CD4-positive, alpha-beta T cell treated with Interleukin-2 at 100 ng/mL for 4 hours (primary cell): ENCODE measurements at places on chromosomes 1 and 21.
A peak's percentile ranks its signal among the peaks of the same experiment; 100 is the strongest.

- no peak for DNase-seq
Observed at GRCh38 chr1:160731990-160732389, 7.1 kb upstream of the SLAMF7 start.

DNA sequence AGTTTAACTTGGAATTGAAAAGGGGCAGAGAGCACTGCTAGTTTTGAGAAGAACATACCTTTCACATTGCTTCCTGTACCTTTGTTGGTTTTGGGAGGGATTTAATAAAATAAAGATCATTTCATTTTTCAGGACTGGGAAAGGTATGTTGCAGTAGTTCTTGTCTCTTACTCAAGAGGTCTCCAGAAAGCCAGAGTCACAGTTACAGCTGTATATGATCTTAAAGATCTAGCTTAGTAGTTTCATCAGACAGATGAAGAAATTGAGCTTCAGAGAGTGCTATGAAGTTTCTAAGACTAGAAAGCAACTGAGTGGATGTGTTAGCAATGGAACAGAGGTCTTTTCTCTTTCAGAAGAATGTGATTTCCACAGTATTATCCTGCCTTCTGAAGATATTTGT lies 1.0 kb downstream of the OR10K2 start:
- DNase-seq, result no peak

DNA sequence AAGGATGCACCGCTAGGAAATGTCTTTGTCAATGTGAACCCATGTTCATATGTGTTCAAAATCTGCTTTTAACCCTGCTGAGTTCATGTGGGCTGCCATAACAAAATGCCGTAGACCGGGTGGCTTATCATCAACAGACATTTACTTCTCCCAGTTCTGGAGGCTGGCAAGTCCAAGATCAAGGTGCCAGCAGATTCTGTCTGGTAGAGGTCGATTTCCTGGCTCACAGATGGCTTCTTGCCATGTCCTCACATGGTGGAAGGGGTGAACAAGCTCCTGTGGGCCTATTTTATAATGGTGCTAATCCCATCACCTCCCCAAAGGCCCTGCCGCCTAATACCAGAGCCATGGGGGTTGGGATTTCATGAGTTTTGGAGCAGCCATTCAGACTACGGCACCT lies 4.6 kb upstream of the CDCP2 start:
- no peak for DNase-seq

- DNase-seq, result no peak
Observed at GRCh38 chr1:119004129-119004527, 16.0 kb upstream of the TBX15 start.

DNA sequence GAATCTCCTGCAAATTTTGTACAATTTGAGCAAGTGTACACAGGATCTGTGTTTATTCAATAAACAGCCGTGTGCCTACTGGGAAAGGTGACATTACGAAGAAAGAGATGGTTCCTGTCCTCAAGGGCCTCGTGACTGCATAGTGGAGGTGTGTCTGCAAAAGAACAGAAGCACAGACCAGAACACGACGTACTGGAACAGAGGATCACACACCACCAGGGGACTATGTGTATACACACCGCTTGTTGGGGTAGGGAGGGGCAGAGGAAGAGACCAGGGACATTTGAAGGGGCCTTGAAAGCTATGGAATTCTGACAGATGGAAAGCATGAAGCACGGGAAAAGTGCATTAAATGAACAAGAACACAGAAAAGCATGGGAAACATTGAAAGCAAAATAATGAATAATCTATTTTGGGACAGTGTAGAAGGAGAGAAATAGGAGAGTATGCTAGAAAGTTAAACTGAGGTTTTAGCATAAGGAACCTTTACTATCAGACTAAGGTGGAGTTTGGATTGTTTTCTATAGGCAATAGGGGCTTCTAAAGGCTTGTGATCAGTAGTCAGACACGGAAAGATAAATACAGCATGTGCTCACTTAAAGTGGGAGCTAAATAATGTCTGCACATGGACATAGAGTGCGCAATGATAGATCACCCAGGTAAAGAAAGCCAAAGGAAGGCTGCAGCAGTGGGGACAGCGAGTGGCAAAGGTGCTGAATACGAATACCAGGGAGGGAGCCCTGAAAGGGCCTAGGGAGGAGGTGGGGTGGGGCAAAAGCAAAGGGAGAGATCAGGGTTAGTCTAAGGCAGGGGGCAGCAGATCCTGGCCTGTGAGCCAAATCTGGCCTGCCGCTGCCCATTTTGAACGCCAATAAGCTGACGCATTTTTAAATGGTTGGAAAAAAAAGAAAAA lies 11.0 kb downstream of the JAK1 start:
- DNase-seq, result no peak

DNA sequence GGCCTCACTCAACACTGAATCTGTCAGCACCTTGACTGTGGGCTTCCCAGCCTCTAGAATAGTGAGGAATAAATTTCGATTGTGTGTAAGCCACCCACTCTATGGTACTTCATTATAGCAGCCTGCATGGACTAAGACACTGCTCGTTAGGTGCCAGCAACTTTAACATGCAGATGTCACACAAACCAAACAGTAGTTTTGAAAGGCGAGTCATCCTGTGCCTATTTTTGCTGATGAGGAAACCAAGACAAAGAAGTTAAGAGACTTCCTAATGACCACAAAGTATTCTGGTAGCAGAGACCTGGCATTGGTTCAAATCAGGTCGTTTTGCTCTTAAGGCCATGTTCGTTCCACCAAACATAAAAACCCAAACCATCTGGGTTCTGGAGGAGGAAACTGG lies 42.9 kb downstream of the BATF3 start:
- no peak for DNase-seq

DNA sequence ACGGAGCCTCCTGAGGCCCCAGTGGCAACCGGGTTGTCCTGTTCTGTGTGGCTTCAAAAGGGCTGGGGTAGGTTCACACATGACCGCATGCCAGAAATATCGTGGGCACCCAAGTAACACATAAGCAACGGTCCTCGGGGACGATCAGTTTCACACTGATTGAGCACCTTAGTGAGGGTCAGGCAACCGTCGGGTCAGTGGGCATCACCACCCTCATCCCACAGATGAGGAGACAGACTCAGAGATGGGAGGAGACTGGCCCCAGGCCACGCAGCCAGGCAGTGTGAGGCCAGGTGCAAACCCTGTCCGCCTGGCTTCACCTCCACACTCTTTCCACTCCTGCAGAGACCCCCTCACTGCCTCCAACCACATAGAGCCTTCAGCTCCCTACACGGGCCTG lies 309.8 kb downstream of the MATN1 start:
- no peak for DNase-seq

DNA sequence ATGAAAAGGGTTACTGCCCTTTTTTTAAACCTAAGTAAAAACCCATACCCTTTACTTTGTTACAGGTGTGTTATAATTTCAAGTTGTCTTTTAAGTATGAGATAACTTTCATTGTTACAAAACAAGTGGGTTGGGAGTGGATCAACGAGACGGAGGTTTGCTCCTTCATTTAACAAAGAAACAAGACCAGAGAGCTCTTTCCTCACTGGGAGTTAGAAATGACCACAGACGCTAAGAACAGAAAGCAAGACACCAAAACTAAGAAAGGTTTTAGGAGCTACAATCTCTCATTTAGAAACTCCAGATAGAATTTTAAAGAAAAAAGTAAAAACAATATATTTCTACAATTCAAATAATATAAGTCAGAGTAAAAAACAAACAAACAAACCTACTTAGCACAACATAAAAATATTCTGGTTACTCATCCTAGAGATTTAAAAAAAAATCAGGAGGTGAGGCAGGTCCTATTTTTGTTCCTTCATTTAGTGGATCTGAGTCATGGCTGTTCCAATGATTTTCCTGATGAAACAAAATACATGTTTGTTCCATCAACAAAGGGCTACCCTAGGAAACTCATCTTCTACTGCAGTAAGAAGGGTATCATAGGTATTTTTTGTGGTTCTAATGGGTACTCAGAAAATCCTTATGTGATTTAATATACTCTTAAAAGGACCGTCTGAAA lies 33.0 kb downstream of the APP start:
- DNase-seq, result no peak

- DNase-seq, result no peak
Observed at GRCh38 chr1:148352470-148353053, 130.5 kb downstream of the PPIAL4G start.

GRCh38 chr1:201375169-201375568 lies 2.3 kb downstream of the TNNT2 start:
- DNase-seq, result no peak

DNA sequence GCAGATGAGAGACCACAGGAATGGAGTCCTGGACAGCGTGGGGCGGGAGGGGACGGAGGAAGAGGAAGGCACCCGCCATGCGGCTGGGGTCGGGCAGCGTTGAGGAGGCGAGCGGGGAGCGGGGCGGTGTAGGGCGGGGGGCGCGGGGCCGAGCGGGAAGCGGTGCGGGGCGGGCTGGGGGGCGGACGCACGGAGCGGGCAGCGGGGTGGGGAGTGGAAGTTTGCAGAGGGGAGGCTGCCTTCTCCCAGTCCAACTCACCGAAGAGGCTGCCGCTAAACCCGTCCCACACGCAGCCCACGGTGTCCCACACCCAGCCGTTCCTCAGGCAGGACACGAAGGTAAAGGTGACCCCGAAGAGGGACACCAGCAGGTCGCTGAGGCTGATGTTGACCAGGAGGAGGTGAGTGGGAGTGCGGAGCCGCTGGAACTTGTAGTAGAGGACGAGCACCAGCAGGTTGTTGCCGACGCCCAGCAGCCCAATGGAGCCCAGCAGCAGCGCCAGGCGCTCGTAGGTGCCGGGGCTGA lies 483 bp downstream of the CHML start:
- peak; percentile 12 for DNase-seq

DNA sequence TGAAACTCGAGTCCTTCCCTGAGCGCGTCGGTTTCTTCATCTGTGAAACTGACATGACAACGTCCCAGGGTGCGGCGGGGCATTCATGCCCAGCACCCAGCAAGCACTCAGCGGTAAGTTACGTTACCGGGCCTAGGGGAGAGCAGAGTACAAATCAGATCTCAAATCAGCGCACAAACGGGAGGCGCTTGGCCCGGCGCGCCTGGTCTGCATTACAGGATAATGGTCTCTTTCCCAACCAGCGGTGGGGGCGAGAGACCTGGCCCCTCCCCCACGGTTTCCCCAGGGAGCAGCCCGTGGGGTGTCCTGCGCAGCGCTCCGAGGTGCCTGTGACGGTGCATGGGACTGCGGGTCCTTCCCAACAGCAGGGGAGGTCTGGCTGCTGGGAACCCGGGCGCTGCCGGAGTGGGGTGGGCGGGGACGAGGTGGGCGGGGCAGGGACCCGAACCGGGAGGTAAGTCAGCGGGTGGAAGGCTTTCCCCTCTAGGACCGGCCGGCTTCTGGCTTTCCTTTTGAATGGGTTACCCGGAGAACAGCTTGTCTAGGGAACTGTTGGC lies 1.0 kb downstream of the TMEM51 start:
- DNase-seq, result no peak

DNA sequence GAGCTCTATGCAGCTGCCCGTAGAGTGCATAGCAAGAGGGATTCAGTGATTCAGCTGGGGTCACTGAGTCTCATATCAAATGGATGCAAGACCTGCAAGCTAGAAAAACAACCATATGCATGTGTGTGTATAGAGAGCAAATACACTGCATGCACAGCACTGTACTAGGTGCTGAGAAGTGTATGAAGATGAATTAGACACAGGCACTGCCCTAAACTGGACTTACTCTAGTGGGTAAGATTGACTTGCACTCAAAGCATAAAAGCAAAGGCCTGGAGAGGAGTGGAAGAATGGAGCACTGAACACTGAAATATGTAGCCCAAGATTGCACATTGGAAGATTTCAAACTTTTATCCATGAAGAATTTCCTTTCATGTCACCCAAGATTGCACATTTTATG lies 5.5 kb upstream of the GBP1 start:
- DNase-seq, result no peak

DNA sequence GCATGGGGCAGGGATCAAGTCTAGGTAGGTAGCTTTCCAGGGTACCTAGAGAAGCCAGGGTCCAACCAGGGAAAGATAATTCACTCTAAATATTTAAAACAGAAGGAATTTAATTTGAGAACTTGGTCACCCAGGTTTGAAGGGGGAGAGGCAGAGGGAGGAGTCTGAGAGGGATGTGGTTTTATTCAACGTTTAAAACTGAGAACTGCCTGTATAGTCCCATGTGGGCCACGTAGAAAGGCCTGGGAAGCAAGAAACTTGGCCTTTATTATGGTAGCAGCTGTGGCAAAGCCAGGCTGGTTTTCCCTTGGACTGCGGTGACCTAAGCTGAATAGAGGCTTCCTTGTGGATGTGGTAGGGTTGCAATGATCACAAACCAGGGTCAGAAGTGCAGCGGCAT lies 42.0 kb upstream of the DUSP10 start:
- DNase-seq, result peak; percentile 13

DNA sequence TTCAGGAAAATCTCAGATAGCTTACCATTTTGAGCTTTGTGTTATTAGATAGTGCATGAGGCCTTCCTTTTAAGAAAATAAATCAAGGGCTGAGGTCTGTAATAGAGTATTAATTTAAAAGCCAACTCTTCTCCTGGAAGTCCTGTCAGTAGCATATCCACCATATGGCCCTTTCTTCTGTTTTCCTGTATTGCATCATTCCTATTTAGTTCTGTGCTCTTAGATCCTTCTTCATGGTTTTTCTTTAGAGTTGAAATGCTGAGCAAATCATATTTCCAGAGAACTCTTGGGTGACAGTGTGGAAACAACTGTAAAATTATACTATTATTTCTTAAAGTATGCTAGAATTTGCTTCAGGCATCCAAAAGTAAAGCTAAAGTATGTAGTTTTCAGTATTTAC lies 91.7 kb downstream of the TTC3 start:
- no peak for DNase-seq

- DNase-seq, result no peak
Observed at GRCh38 chr1:157878059-157878458, 36.5 kb upstream of the CD5L start.

DNA sequence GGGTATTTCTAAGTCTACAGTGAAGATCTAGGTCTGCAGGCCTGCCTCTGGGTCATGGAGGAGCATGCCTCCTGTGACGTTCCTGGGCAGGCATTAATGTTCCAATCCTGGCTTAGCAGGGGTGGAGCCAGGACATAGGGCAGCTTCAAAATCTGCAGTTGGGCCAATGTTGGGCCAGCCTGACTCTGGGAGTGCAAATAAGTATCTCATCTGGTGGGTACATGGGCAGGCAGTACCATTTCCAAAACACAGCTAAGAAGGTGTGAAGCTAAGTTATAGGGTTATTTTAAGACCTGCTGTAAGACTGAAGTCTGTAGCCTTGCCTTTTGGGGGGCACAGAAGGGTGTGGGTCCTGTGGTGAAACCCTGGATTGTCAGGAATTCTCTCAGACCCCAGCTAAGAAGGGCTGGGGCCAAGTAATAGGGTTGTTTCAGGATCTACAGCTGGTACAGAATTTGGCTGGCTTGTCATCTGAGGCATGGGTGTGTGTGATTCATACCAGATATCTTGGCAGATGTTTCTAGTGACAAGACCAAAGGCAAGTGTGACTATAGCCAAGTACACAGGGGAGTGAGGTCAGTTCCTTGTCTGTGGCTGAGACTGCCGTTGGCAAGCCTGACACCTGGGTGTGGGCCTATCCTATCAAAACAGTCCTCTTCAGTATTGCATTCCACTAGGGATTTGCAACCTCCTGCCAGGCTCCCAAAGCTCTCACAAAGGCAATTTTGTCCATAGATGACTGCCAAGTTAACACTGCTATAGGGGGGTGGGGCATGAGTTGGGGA lies 468.7 kb upstream of the B3GALT2 start:
- no peak for DNase-seq

GRCh38 chr1:212034516-212035122 lies 738 bp downstream of the INTS7 start:
- DNase-seq, result no peak

GRCh38 chr21:38847556-38847955 lies 41.8 kb downstream of the ETS2 start:
- DNase-seq, result no peak

GRCh38 chr1:43705334-43705733 lies 2.0 kb upstream of the ST3GAL3 start:
- no peak for DNase-seq
